NCI-H1105 treated with DMSO at 0.1 percent for 48 hours (cell line): ENCODE measurements at places on chromosomes 6 and 20.

GRCh38 chr6:107331409-107332386 is 127.7 kb downstream of the PDSS2 start:
- DNase-seq = no peak

DNA sequence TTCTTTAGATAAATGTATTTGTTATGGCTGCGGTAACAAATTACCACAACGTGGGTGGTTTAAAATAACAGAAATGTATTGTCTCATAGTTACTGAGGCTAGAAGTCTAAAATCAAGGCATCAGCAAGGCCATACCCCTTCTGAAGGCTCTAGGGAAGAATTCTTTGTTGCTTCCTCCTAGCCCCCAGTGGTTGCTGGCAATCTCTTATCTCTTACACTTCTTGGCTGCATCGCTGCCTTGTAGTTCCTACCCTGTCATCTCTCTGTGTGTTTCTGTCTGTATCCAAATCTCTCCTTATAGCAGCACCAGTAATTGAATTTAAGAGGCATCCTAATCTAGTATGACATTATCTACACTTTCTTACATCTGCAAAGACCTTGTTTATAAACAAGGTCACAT is 534.7 kb downstream of the PHF3 start:
- no peak for DNase-seq

DNA sequence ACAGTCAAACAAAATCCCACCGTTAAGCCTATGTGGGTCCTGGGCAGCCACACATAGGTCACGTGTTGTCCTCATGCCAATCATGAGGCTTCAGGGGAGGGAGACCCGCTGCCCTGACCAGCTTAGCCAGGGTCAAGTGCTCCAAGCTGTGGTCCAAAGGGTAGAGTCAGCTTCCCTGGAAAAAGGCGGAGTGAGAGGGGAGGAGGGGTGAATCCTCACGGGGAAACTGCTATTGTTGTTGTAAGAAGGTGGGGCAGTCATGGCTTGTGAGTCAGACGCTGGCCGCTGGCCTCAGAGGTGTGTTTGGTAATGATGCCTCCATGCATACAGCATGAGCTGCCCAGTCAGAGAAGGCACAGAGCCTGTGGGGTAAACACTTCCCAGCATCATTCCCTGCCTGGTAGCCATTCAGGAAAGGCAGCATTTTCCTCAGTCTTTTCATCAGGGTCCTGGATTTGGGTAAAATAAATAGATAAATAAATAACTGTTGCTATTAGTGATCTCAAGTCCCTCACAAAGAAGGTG is 8.7 kb downstream of the CST3 start:
- DNase-seq = no peak

- DNase-seq = no peak
Observed at GRCh38 chr6:163730246-163731210, 316.0 kb downstream of the QKI start.

- no peak for DNase-seq
Observed at GRCh38 chr6:37739618-37740017, 41.9 kb upstream of the MDGA1 start.
